ENCODE measurements at places on chromosomes 5 and 9.

DNA sequence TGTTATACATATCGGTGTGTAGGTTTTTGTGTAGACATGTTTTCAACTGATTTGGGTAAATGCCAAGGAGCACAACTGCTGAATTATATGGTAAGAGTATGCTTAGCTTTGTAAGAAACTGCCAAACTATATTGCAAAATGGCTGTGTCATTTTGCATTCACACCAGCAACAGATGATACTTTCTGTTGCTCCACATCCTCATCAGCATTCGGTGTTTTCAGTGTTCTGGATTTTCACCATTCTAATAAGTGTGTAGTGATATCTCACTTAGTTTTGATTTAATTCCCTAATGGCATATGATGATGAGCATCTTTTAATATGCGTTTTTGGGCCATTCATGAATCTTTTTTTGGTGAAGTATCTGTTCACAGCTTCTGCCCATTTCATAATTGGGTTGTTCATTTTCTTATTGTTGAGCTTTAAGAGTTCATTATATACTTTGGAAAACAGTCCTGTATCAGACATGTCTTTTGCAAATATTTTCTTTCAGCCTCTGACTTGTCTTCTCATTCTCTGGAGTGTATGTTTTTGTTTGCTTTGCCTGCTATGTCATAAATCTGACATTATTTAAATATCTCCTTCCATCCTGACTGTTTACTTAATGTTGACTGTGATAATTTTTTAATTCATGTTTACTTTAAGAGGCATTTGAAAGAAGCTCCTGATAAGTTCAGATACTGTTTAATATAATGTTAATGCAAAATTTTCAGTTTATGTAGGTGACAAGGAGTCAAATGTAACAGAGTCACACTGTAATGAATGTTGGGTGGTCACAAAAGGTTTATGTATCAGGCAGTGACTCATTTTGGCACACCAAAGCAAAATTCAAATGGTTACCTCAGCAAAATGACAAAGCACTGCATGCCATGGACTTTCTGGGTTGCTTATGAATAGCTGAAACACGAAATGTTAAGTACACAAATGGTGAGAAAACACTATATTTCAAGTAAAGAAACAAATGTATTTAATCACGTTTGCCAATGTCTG, 181.1 kb upstream of the DAB2 start:
- DNase-seq: no peak

- DNase-seq: no peak
Observed at GRCh38 chr9:34318163-34318790, 10.8 kb downstream of the KIF24 start.

- no peak for DNase-seq
Observed at GRCh38 chr9:129981180-129981907, 61.6 kb downstream of the FNBP1 start.

- DNase-seq: no peak
Observed at GRCh38 chr9:79686381-79687130, 114.8 kb downstream of the TLE4 start.

DNA sequence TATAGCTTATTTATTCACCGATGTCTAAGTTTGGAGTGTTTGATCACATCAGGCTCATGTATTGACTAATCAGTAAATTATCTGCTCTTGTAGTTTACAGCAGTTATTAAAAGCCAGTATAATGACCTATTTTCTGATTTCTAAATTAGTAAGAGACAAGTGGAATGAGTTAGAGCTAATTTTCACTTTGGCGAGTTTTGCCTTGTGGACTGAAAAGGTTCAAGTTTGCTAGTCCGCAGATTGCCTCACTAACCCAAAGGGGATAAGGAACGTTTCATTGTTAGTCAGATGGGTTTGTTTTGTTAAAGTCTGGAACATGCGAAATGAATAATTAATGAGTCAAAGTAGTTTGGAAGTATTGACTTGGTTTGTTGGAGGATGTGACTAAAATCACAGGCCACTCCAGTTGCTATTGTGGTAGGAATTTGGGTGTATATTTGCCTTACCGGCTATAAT, 40.1 kb downstream of the SMARCA2 start:
- no peak for DNase-seq

DNA sequence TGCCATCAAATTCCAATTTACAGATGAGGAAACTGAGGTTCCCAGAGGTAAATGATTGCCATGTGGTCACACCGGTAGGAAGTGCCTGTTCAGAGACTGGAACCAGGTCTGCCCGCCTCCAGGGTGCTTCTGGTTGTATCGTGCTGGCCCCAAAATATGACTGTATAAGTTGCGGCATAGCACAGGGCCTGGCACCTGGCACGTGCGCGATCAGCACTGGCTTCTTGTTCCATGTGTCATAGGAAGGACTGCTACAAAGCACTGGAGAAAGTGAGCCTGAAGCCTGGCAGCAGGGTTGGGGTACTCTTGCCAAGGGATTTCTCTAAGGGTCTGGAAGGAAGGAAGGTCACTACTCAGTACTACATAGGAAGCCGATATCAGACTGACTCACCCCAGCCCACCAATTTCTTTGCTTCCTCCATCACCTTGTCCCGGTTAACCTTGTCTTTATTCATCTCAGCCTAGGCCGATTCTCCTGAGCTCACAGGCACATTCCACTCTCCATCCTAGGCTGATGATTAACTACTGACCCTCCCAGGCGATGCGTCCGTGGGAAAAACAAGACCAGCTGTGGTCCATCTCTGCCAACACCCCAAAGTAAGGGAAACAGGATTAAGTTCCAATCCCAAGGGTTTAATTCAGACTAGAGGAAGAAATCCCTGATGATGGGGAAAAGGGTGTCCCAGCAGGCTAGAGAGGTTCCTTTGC, 1.8 kb downstream of the HRH2 start:
- no peak for DNase-seq

- no peak for DNase-seq
Observed at GRCh38 chr9:108182950-108183381, 672.8 kb downstream of the ACTL7B start.
